NCI-H2107 (cell line): ENCODE measurements at places on chromosomes 11 and 22.

DNA sequence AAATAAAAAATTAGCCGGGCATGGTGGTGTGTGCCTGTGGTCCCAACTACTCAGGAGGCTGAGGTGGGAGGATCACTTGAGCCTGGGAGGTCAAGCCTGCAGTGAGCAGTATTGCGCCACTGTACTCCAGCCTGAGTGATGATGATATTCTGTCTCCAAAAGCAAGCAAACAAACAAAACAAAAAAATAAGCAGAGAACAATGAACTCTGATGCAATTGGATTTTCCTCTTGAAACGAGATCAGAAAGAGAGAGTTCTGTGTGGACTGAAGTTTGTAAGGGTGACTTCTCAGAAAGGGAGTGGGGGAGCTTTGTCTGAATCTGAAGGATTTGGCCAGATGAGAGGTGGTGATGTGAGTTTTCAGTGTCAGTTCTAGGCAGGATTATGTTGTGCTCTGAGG lies 6.0 kb upstream of the TMEM123 start:
- DNase-seq = no peak

GRCh38 chr11:110373051-110373702 lies 56.6 kb upstream of the FDX1 start:
- DNase-seq = no peak

DNA sequence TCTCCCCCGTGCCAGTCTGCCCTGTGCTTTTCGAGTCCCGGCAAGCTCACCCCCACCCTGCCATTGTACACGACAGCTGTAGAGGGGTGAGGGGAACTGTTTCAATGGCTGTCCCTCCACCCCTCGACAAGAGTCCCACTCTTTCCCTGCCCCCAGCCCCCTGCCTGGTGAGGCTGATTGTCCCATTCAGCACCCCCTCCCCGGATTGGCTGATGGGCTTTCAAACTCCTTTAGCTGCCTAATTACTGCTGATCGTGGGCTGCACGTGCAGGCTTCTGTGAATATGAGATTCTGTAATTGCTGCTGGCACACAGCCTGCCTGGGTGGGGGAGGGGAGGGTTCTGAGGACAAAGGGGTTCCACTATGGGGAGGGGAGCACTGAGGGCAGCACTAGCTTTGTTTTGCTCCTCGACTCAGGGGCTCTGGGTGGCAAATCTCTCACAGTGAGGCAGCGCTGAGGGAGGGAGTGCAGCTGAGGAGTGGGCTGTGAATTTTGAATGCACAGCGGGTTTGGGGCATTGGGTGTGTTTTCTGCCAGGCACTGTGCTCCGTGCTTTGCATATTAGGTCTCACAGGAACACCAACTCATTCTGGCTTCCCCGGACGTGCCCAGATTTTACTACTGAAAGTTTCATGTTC lies 42.6 kb upstream of the ACCSL start:
- peak; percentile 62 for DNase-seq

GRCh38 chr11:44726283-44727113 lies at the start of gene TSPAN18:
Gene TSPAN18 (plus strand): TSS chr11:44726962. CDS start chr11:44906417, 179,455 bp downstream.
- DNase-seq = no peak

- DNase-seq = no peak
Measured at GRCh38 chr22:49292909-49293308, 534.8 kb downstream of the BRD1 start.

DNA sequence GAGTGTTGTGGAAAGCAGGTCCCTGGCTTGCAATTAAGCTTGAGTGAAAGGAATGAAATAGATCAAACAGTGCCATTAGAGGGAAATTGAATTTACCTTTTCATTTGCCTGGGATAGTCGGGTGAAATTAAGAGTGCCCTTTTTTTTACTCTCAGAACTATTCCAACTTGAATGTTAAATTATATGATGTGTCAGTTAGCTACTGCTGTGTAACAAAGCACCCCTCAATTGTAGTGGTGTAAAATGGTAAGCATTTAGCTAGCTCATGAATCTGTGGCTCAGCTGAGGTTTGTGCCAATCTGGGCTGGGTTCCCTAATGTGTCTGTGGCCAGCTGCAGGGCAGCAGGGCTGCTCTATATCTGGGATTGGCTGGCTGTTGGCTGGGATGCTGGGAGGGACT lies 571.4 kb downstream of the MN1 start:
- DNase-seq = no peak

- DNase-seq = no peak
Measured at GRCh38 chr11:132742929-132743328, 789.4 kb downstream of the OPCML start.

DNA sequence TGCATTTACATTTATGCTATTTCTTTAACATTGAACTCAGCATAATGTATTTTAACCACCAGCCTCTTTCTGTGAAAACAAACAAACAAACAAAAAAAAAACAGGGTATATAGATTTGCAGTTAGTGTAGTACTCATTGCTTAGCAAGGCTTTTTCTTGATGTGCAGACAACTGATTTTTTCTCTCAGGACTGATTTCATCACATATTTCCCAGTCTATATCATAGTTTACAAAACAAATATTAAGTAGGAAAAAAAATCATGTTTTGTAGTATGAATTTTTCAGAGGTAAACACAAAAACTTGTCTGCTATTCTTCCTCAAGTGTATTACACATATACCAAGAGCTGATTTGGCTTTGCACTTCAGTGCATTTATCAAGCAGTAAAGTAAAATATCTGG lies 123.0 kb downstream of the PDE3B start:
- DNase-seq = no peak

DNA sequence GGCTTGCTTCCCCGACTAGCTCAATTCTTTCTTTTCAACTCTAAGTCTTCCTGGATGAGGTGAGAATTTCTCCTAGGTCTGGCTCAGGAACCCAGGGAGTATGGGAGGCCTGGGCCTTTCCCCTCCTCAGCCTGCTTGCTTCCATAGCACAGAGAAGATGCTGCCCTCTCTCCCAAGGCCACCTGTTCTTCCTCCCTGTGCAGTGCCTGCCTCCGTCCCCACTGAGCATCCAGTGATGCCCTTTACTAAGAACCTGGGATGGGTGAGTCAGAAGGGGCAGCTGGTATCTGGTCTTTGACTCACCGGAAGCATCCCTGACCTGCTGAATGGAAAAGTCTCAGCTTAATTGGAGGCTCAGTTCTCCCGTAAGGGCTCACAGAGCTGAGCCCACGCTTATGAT lies 607.9 kb downstream of the BUD13 start:
- no peak for DNase-seq

DNA sequence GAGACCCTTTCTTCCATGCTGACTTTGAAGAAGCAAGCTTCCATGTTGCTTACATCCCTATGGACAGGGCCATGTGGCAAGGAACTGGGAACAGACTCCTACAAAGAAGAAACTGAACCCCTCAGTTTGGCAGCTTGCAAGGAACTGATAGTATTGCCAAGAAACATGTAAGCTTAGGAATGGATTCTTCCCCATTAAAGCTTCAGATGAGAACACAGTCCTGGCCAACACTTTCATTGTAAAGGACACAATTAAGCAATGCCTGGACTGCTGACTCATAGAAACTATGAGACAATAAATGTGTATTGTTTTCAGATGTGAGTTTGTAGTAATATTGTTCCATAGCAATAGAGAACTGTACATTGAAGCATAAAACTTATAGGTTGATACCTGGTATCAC lies 82.4 kb downstream of the AASDHPPT start:
- no peak for DNase-seq

- peak; percentile 19 for DNase-seq
Measured at GRCh38 chr11:68206211-68206610, 6.9 kb downstream of the KMT5B start.

DNA sequence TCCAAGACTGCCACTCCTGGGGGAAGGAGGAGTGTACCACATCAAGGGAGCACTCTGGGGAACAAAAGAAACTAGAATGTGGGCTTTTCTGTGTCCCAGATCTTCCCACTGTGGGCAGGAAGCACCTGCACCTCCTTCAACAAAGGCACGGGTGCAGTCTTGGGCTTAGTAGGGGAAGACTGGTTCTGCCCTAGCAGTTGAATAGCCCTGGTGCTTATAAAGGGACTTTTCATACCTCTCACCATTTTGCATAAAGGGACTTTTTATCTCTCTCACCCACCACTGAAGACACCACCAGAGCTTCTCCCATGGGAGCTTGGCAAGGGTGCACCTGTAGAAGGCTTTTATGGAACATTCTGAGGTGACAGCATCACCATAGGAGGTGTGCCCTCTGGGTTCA lies 65.8 kb upstream of the MS4A8 start:
- DNase-seq = no peak

DNA sequence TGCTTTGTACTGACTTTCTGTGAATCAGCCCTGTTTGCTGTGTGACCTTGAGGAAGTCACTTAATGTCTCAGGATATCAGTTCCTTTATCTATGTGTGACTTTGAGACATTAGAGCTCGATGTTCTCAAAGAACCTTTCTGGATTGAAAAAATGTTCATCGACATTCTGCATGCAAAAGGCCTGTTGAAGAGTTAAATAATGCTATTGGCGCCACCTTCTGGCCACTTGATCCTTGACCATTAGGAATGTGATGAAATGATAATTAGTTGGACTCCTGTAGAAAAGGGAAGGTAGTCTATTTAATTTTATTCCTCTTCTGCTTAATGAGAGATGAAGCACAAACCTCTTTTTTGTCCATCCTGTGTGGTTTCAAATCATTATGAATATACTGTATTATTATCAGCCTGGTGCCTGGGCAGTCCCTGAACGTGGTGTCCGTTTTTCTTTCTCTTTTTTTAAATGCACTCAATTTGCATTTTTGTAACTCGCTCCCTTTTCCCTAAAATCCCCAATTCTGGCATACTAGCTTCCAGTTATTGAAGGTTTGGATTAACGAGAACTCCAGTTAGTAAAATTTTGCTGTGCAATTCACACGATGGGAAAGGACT lies 20.7 kb downstream of the ELF5 start:
- no peak for DNase-seq

DNA sequence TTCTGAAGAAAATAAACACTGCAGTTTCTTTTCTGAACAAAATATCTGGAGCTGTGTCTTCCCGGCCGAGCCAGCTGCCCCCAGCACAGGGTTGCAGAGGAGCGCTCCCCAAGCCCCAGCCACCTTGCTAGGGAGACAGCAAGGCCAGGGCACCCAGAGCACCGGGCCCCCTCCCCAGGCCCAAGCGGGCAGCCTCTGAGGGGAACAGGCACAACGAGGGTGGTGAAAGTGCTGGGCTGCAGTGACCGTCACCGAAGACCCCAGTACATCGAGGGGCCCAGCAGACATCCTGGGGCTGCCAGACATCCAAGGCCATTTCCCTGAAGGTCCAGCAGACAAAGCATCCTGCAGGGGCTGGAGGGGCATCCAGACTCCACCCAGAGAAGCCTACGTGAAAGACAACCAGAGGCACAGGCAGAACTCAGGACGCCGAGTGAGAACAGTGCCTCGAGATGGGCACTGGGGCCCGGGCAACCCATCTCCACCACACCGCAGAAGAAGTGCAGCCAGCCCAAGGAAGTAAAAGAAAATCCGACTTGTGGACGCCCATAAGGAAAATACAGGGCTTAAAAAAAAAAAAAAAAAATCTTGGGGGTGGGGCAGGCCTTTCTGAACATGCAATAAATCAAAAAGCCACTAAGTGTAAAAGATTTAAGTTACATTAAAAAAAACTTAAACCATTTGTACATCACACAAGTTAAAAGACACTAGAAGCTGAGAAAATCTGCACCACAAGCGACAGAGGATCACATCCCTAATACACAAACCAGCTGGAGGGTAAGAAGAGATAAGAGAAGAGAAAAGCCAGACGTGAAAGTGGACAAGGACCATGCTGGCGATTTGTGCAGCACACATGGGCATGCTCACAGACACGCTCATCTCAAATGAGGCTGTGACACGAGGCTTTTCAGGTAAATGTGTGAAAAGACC lies 36.0 kb upstream of the COMT start:
- no peak for DNase-seq

GRCh38 chr11:134517621-134518293 lies 105.7 kb upstream of the B3GAT1 start:
- DNase-seq = no peak

DNA sequence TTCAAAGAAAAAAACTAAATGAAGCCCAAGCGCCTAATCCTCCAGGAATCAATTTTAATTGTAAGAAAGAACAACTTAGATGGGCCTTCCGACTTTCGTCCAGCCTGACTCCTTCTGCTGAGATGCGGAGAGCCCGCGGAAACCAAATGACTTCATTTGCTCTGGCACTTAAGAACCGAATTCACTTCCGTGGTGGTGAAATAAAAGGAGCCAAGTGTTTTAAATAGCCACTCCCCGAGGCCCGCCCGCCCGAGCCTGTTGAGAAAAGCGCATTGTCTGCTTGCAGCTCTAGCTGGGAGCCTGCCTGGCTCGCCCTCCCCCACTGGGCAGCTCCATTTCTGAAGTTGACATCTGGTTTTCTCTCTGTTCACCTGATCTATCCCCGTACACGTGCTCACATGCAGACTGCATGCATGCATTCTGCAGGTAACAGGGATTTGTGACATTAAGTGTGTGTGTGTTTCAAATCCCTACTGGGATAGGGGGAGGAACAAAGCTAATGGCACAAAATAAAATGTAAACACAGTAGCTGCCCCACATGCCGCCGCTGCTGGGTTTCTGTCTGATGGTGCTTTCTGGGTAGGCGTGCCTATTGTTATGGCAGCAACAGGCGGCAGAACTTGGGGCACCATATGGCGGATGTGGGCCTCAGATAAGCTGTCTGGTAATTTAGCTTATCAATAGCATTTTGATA lies 6.2 kb downstream of the TEAD1 start:
- DNase-seq = peak; percentile 82

- DNase-seq = no peak
Measured at GRCh38 chr22:22925805-22926369, 38.3 kb downstream of the IGLL5 start.
